ENCODE measurements at places on chromosomes 2 and 18.
A peak's percentile ranks its signal among the peaks of the same experiment; 100 is the strongest.

- no peak for DNase-seq
These were observed 1088.7 kb downstream of the SUCLG1 start for GRCh38 chr2:83370419-83370762.

DNA sequence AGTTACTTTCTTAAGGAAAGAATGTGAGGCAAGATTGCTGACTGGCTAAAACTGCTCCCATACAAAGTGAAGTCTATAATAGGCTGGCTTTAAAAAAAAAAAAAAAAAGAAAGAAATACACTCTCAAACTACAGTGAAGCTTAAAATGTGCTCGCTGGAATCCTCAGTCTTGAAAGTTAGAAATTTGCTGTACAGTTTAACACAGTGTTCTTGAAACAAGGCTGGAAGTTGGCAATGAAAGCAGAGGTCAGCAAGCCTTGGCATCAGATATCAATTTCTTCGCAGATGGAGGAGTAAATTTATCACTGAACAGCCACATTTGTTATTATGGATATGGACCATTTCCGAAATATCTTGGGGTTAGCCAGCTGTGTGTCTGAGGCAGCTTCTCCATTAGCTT, 392.9 kb downstream of the ZNF516 start:
- DNase-seq = no peak

- DNase-seq = peak; percentile 7
These were observed 23.3 kb upstream of the MC5R start for GRCh38 chr18:13800505-13801259.

DNA sequence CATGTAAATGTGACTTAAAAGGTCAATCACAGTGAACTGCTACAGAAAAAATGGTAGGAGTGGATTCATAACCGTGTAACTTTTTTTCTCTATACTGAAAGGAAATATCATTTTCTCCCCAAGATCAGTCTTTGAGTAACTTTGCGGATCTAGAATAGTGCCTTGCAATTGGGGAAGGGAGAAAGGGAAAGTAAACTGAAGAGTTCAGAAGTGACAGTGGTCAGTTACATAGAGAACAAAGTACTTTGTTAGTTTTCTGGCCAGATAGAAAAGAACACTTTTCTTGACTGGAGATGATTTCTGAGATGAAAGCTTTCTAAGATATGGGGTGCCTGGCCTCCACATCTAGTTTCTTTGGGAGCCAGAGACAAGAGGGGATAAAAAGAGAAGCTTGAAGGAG, 26.6 kb downstream of the PARD3B start:
- DNase-seq = no peak

DNA sequence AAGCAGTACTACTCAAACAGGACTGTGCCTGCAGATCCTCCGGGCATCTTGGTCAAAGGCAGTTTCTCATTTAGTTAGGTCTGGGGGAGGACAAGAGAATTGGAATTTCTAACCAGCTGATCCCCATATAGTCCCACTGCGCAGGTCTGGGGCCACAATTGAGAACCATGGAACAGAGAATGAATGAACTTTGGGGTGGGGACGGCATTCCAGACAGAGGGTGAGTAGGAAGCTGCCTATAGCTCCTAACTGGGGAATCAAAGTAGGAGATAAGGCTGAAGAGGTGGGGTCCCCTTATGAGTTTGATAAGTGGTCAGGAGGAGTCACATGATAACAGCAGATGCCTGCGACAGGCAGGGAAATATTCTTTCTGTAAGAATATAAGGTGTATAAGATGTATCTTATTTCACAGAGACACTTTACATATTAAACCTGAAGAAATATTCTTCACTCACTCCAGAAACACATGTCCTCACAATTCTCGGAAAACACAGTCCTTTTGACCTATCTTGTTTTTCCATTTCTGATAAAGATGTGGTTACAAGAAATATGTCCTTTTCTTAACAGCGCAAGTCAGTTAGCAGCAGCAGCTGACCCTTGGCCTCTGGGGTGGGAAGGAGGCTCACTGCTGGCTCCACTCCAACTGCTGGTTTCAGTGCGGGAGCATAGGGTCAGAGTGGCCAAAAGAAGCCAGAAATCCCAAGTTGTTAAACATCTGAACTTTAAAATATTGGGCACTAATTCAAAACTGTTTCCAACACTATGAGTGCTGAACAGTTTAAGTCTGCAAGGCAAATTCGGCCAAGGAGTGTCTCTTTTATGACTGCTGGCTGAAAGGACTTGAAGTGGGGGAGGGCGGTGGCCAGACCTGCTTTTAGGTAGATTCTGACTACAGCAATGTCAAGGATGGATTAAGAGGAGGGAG, 12.6 kb upstream of the TMEM214 start:
- no peak for DNase-seq

- DNase-seq = no peak
These were observed 20.7 kb upstream of the NT5DC4 start for GRCh38 chr2:112699984-112700667.

GRCh38 chr2:158191076-158191895, 89.6 kb downstream of the UPP2 start:
- no peak for DNase-seq

DNA sequence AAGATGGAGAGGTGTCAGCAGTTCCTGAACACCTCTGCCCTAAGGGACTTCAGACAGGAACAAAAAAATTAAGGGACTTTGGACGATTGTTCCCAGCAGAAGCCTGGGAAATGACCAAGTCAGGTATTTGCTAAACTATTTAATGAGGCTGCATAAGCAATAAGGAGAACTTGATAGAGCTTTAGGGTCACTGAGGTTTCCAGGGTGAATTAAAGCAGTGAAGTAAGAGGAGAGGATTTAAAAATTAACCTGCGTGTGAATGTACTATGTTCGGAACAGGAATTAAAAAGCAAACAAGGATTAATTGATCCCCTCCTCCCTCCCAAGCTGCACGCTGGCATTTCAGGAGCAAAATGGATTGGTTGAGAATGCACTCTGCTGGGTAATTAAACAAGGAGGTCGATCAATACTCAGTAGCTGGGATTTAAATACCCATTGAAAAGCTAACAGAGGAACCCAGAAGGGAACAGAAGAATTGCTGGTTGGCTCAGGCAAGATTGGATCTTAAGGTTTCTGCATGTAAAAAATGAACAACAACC, 157.2 kb downstream of the RNF152 start:
- no peak for DNase-seq

- no peak for DNase-seq
These were observed 84.1 kb upstream of the POMC start for GRCh38 chr2:25252291-25253152.
